ENCODE measurements at places on chromosomes 2 and 18.

GRCh38 chr2:109460553-109461324 lies 153.0 kb downstream of the SEPTIN10 start:
- DNase-seq = no peak

DNA sequence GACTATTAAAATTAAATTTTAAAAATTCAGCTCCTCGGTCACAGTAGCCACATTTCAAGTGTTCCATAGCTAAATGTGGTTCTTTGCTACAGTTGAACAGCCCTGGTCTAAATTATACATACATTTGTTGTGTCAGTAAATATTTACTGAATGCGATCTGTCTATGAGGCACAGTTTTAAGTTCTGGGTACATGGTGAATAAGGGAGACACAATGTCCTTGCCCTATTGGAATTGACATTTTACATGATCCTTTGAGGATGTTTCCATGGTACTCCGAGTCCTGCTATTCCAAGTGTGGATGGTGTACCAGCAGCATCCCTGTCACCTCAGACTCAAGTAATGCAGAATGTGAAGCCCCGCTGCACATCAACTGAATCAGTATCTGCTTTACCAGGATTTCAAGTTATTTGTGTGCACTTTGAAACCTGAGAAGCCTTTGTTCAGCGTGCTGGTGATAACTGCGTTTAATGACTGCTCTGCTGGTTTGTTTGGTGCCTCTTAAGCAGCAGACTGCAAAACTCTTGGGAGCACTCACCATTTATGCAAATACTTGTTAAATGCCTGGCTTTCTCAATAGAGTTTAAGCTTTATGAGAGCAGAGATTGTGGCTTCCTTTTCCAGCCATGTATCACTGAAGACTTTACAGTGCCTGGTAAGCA lies 1.5 kb downstream of the GALNT1 start:
- DNase-seq = no peak

GRCh38 chr18:54280220-54280569 lies 10.9 kb downstream of the POLI start:
- no peak for DNase-seq

DNA sequence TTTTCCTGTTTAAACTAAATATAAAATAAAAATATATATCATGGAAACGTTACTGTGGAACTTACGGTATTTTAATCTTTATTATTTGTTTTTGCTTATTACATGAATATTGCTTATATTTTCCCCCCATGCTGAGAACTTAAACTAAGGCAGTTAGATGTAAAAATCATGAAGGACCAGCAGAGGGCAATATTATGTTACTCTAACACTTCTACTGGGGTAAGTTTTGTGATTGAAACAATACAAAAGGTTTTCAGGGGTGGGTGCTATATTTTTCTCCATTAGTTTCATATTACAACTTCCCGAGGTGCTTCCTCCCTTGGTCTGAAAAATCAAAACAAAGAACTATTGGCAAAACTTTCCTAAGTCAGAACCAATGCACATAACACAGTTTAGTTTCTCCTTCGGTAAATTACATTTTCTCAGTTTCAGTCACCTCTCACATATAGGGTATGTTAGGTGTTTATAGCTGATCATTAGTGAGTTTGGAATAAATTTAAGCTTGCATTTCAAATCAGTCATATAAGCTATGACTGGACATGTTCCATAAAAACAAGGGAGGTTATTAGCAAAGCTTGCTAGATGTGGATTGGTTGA lies 54.8 kb downstream of the ZNF407 start:
- DNase-seq = no peak

DNA sequence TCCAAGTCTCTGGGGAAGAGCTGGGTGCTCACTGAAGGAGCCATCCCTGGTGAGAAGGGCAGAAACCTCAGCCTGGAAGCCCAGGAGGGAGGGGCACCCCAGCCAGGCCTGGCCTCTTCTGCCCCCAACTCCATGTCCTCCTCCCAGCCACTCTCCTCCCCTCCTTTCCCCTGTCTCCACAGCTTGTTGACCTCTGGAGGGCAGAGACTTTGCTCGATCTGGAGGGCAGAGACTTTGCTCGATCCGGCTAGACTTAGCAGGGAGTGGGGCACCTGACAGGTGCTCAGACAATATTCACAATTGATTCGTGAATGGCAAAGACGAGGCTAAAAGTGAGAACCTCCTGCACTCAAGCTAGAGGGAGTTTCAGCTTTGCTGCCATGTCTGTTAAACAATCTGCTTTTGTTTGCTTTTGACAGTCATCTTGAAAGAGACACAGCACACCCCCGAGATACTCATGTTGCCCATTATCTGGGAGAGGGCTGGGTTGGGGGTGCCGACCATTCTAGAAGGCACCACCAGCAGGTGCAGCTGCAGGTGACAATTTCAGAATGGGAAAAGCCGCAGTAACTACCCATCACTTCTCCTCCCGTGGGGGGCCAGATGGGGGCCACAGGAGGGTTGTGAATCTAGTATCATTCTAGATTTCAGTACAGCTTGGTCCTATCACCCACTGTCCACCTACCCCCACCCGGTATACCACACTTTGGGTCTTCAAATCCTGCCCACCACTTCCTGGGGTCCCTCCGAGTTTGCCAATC lies 54.8 kb downstream of the DNMT3A start:
- no peak for DNase-seq

- no peak for DNase-seq
Observed at GRCh38 chr2:240344904-240345303, 90.6 kb upstream of the GPC1 start.

Data from stimulated activated CD4-positive, alpha-beta T cell treated with anti-CD3 and anti-CD28 coated beads, Interleukin-12 subunit alpha, Interleukin-12 subunit beta, amount 100 ng/mL, for 4 hours (primary cell).